ENCODE measurements at places on chromosomes 11 and 22.

DNA sequence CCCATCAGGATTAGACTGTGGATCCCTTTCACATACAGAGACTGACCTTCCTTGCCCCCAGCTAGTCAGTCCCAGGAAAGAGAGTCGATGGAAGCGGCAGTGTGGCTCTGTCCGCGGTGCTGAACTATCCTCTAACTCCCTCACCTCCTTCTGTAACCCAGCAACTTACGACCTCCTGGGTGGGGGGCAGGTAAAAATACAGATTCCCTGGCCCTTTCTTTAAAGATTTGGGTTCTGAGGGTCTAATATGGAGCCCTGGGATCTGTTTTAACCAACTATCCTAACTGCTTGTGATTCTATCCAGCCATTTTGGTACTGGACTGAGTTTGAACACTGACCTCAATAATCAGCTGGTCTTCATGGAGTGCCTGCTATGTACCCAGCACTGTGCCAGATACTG lies 23.2 kb downstream of the MFNG start:
- DNase-seq, result peak; percentile 21

DNA sequence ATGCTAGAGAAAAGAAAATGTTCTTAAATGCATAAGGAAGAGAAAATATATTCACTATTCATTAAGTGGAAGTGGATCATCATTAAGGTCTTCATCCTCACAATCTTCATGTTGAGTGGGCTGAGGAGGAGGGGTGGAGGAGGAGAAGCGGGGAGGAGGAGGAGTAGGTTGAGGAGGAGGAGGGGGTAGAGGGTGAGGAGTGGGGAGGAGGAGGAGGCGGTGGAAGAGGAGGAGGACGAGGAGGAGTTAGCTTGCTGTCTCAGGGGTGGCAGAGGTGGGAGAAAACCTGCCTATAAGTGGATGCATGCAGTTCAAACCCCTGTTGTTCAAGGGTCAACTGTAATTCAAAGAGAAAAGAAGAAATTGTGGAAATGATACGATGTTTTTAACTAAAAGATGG lies 71.6 kb downstream of the MYEOV start:
- no peak for DNase-seq

- DNase-seq, result no peak
Observed at GRCh38 chr22:20084547-20085413, 4.7 kb downstream of the DGCR8 start.

DNA sequence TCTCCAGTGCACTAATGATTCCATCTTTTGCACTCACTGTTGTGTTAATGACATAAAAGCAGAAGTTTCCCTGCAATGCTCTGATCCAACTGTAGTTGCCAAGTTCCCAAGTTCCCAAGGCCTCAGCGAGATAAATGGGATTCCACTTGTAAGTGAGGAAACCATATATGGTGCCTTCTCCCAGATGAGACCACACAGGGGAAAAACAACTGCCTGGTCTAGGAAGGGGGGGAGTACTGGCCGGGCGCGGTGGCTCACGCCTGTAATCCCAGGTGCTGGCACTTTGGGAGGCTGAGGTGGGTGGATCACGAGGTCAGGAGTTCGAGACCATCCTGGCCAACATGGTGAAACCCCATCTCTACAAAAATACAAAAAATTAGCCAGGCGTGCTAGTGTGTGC lies 23.3 kb upstream of the RELA start:
- DNase-seq, result no peak

- peak; percentile 48 for DNase-seq
Observed at GRCh38 chr11:64809781-64810241, 540 bp downstream of the MEN1 start.

DNA sequence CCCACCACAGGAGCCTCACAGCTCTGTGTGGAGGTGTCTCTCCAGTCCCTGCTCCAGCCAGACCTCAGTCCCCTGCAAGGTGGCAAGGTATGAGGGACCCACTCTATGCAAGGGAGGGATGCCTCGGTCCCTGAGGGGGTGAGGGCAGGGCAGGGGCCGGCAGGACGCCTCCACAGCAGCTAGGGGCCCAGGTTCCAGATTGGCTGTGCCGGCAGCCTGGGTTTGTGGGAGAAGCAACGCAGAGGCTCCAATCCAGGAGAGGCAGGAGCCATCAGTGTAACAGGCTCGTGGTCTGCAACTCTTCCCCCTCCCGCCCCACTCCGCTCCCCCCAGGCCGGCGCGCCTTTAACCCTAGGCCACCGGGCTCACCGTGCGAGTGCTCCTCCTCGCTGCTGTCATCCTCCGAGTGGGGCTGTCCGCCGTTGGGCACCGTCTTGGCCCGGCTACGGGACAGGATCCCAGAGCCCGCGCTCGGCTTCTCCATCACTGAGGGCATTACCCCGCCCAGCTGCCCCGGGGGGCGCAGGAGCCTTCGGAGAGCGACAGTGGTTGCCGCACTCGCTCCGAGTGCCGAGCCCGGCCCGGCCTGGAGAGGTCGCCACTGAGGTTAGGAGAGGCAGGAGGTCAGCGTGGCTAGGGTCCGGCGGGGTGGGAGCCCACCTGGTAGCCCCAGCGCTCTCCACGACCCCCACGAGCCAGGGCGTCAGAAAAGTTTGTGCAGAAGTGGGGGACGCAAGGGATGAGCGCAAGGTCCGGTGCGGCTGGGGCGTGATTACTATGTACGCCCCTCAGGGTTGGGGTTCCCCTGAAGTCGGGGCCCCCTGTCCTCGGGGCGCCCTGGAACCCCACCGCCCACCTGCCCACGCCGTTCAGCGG lies 765 bp downstream of the RCOR2 start:
- peak; percentile 60 for DNase-seq

- DNase-seq, result peak; percentile 10
Observed at GRCh38 chr11:1260023-1260501, 37.2 kb downstream of the MUC5B start.

DNA sequence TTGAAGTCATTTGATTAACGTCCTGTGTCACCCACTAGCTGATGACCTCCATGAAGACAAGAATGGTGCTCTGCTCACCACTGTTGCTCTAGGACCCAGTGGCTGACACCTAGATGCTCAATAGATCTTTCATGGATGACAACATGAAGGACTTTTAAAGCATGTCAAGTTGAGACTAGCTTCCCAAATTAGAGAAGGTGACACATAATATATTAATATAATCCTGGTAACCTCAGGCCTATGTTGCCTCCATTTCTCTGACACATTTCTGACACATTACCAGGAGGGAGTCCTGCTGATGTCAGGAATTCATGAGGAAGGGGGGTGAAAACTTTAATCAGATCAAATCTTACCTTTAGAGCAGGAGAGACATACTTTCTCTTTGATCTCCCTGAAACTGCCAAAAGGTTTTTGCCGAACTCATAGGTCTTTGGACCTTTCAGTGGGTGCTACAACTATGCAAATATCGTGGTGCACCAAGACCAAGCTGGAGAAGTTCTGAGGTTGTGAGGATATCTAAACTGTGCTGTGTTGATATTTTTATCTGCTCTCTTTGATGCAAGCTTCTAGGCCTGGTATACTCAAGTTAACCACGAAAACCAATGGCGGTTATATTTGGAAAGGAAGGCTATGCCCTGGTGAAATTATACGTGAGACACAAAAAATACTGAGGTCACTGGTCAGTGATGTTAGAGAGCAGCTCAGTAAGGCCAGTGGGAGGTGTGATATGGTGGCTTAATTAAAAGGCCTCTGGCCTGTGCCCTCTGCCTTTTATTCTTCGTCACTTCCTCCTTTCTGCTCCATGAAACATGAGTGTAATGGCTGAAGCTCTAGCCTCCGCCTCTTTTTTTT lies 13.2 kb upstream of the AMPD3 start:
- DNase-seq, result peak; percentile 38

DNA sequence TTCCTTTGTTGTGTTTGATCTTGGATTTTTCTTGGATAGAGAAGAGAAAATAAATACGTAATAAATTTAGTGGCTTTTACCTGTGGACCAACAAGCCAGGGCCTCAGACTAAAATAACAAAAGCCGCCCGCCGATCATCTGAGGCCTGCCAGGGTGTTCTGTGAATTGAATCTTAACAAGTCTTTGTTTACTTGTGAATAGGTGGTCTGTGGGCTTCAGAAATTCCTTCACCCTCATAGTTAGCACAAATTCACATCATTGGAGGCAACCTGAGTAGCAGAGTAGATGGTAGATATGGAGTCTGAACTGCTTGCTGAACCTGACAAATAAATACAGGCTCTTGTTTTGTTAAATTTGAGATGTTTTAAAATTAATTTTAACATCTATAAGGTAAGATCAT lies 176.3 kb upstream of the MTNR1B start:
- no peak for DNase-seq

- DNase-seq, result no peak
Observed at GRCh38 chr11:10394229-10395101, 60.6 kb upstream of the AMPD3 start.

- DNase-seq, result no peak
Observed at GRCh38 chr11:81449588-81450156, 1284.0 kb downstream of the FAM181B start.

DNA sequence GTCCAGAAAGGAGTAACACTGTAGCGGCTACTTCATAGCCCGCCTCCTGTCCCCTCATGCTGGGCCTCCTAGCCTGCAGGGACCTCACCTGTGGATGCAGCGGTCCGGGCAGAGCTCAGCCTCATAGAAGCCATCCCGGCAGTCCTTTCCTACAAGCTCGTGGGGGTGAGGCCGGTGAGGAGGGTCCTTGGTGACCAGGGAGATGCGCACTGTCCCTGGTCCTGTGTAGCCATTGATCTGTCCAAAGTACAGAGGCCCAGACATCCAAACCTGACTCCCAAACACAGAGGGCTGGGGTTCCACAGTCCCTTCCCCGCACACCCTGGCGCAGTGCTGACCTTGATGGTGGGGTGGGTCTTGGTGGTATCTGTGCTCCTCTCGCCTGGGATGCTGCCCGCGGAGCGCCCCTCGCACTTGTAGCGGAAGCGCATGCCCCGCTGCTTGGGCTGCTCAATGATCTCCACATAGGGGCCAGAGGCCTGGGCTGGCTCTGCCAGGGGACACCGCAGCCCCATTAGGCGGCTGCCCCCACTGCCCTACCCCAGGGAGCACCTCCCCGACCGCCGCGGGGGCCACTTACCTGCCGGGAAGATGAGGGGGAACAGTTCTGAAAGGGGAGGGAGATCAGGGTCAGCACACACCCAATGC lies 993 bp downstream of the RELA start:
- DNase-seq, result no peak

GRCh38 chr22:50169774-50170341 lies 673 bp upstream of the PANX2 start:
- DNase-seq, result peak; percentile 52

DNA sequence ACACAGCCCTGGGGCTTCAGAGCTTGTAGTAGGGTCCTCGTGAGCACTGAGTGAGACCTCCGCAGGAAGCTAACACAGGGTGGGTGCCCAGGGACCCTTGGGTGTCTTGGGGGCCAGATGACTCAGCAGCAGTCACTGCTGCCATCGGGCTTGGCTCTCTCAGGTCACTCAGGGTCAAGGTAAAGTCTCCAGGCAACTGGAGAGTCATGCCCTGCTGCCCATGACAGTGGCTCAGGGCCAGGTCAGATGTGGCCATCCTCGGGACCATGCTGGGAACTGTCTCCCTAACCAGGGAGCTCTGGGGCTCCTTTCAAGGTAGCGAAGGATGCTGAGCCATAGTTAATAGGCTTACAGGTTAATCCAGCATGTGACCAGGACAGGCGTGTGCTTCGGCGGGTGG lies 44.4 kb upstream of the SLC22A12 start:
- no peak for DNase-seq

DNA sequence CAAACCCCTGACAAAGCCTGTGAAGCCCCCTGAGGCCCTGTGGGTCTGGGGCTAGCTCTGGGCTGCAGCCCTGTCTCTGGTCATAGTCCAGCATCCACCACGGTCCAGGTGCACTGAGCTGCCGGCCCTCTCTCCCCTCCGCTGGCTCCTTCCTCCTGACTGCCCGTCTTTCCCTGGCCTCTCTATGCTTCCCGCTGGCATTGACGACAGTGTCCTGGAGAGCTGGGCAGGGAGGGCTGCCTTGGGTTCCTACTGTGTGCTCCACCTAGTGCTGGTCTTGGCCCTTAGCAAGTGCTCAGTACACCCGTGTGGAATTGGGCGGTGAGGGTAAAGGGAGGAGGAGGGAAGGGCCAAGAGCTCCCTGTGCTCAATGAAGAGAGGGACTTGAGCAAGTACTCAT lies 868 bp upstream of the MYEOV start:
- no peak for DNase-seq

- DNase-seq, result no peak
Observed at GRCh38 chr11:71329165-71329510, 76.8 kb upstream of the SHANK2 start.

DNA sequence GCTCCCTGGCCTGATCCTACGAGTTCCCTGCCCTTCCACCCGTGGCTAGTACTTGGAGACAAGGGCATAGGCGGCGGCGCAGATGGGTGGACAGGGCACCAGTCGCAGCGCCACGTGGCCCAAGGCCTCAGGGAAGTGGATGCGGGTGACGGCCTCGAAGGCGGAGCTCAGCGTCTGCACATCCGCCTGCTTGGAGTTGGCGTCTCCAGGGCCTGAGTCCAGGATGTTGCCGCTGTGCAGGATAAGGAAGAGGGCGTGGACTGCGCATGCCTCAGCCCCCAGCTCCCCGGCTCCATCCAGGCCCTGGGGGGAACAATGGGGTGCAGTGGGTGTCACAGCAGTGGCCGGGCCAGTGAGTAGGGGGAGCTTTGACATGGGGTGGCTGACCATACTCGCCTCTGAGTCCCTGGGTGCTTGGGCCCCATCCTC lies 6.6 kb downstream of the PITPNM1 start:
- no peak for DNase-seq

DNA sequence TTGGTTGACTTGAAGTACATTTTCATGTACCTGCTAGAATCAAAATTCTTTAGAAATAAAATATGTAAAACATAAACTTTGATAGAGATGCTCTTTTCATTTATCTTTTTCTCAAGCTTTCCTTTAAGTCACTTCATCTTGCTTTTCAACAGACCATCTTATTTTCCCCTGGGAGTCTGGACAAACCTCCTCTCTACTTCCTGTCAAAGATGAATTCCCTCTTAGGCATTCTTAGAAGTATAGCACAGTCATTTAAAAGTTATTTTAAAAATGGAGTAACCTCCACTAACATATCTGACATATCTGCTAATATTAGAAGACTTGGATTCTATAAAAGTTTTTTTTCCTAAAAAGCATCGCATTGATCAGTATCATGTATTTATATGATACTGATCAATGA lies 84.8 kb upstream of the PAX6 start:
- no peak for DNase-seq

DNA sequence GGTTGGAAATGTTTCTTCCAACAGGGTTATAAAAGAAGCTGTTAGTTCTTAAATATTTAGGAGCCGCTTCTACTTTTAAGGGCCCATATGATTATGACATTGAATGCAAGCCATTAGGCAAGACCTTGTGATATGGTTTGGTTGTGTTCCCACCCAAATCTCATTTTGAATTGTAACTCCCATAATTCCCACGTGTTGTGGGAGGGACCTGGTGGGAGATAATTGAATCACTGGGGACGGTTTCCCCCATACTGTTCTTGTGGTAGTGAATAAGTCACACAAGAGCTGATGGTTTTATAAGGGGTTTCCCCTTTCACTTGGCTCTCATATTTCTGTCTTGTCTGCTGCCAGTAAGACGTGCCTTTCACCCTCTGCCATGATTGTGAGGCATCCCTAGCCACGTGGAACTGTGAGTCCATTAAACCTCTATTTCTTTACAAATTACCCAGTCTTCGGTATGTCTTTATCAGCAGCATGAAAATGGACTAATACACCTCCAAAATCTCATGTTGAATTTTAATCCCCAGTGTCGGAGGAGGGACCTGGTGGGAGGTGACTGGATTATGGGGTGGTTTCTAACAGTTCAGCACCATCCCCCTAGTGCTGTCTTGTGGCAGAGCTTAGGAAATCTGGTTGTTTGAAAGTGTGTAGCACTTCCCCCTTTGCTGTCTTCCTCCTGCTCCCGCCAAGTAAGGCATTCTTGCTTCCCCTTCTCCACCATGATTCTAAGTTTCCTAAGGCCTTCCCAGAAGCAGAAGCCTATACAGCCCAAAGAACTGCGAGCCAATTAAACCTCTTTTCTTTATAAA lies 4.3 kb downstream of the CD59 start:
- DNase-seq, result peak; percentile 90
